ENCODE measurements at places on chromosomes 3 and 15.

DNA sequence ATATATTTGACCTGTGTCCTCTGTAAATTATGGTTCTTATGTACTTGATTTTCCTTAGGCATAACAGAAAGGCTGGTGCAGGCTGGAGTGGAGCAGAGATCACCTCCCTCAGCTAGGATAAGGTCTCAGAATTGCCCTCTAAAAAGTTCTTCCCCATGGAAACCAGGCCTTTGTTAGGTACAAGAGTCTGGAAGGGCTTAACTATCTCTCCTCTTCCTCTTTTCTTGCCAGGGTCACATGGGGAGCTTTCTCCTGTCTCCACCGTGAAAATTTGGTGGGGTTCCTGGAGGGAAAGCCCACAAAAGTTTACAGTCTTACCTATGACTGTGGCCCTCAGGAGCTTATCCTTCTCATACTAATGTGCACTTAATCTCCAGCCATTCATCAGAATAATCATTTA, 633.2 kb downstream of the MCTP2 start:
- no peak for DNase-seq

DNA sequence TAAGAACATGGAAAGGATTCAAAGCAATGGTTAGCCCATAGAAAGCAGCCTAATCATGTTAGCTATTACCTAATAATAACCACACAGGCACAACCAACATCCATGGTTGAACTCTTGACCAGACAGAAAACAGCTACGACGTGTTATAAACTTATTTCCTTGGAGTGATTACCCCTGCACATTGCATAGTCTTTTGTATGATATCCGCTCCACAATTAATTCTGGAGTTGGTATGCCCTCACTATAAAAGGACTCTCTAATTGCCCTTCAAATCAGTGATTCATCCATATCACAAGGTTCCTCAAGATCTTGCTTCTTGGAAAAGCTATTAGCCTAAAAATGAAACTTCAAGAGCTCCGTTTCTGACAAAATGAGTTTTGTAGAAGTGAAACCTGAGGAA, 117.9 kb downstream of the SYNPR start:
- no peak for DNase-seq

DNA sequence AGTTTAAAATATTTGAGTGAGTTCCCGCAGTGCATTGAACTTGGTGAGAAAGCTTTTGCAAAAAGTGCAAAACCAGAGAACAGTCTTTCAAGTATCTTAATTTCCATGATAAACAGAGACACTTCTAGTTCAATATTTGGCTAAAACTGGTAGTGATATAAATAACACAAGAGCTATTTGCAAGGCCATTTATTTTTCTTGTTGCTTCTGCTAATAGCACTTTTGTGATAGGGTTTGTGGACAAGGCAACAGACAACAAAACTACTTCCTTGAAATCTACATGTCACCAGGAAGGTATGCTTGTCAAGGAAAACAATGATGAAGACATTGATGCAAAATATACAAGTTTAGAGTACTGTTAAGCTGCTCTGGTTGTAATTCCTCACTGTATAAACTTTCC, 1225.1 kb downstream of the OTOL1 start:
- no peak for DNase-seq

DNA sequence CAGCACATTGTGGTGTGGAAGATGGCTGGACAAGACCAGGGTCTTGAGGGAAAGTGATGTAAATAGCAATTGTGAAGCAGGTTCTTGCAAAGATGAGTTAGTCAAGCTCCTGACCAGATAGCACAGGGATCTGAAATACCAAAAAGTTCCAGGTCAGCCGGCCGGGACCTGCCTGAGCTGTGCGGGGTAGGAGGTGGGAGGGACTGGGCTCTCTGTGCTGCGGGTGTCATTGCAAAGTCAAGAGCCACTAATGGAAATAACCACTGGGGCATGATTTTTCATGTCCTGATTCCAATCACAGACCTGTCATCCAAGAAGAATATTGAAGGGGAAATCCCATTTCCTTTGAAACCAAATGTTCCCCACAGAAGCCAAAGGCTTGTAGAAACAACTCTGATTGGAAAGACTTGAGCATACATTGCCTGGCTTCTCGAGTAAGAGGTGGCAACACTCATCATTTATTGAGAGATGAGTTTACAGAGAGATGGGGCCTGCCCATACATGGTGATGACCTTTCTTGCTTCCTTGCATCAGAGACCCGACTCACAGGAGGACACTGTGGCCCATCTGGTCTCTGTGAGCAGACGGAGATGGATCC, 44.2 kb upstream of the KY start:
- DNase-seq, result no peak

- DNase-seq, result peak; percentile 31
Measured at GRCh38 chr15:90001062-90001682, at the start of gene ZNF710. TSS of gene ZNF710 (plus strand) at chr15:90001324. CDS start at chr15:90067138, 65,814 bp downstream.

- DNase-seq, result no peak
Measured at GRCh38 chr15:81362790-81363189, 11.2 kb downstream of the TMC3 start.

DNA sequence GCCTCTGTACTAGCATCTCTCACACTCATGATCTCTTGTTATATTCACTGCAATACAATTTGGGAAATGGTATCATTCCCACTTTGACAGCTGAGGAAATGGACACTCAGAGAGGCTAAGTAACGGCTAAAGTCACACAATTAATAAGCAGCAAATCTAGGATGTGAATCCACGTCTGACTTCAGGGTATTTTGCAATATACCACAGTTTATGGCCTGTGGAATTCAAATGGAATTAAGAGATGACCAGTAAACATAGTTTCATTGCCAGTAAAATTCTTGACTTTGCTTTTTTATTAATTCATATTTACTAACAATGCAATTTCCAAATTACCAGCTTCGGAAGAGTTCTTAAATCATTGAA, 61.1 kb downstream of the CCNL1 start:
- DNase-seq, result no peak

DNA sequence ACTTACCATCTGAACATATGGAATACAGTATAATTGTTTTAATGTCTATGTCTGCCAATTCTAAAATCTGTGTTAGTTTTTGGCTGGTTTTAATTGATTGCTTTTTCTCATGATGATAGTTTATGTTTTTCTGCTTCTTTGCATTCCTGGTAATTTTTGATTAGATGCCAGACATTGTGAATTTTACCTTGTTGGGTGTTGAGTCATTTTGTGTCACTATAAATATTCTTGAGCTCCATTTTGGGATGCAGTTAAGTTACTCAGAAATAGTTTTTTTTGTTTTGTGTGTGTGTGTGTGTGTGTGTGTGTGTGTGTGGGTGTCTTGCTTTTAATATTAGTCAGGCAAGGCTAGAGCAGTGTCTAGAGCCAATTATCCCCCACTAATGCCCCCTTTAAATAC, 818.8 kb upstream of the NR2F2 start:
- DNase-seq, result no peak

DNA sequence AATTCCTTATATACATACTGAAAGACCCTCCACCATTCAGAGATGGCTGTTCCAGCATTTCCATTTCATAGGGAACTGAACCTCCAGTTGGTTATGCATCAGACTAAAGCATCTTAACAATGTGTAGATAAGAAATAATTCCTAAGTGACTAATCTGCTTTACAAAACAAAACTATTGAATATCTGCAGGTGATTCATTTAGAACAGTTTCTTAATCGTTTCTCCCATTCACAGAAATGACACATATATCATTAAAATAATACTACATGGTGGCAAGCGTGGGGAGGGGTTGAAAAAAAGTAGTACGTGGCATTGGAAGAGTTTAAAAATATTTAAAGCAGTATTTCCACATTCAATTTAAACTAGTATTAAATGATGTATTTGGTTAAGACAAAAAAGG, 19.5 kb downstream of the COPS2 start:
- no peak for DNase-seq

- DNase-seq, result no peak
Measured at GRCh38 chr15:29207758-29208108, 61.9 kb downstream of the NSMCE3 start.

- no peak for DNase-seq
Measured at GRCh38 chr3:82475306-82475705, 713.9 kb upstream of the GBE1 start.

DNA sequence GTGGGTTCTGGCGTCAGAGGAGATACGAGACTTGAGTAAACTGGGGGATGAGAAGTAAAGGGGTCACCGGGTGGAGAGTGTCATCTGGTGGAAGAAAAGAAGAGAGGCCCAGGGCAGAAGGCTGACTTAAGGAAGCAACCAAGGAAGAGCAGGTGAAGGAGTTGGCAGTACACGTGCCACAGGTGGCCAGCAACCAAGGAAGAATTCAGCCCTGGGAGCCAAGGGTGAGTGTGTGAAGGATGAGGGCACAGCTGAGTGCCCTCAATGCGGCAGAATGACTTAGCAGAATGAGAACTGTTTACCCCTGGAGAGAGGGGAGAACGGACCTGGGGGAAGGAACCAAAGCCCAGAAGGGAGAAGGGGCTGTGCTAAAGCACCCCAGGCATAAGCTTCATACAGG, 71.3 kb downstream of the WHAMM start:
- DNase-seq, result no peak

DNA sequence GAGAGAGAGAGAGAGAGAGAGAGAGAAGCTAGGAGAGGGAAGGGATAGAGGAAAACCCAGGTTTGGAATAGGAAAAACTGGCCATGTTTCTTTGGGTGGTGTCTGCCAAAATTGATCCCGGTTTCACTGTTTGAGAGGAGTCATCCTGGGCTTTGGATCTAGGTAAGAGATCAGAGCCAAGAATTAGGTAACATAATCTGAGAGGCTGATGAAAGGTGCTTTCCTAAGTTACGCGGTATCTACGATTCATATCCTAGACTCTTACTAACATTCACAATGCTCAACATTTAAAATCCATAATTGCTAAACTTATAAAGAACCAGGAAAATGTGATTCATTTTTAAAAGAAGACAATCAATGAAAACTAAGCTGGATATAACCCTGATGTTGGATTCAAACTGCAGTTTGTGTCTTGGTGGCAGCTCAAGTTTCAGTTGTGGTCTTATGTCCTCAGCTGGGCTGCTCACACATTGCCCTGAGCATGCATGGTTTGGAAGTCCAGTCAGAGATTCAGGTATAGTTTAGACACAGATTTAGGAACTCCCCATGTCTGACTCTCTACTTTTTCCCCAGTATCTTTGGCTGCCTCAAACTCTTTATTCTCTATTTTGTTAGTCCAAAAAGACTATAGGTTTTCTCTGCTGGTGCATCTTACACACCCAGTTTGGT, 42.5 kb upstream of the FMN1 start:
- no peak for DNase-seq

DNA sequence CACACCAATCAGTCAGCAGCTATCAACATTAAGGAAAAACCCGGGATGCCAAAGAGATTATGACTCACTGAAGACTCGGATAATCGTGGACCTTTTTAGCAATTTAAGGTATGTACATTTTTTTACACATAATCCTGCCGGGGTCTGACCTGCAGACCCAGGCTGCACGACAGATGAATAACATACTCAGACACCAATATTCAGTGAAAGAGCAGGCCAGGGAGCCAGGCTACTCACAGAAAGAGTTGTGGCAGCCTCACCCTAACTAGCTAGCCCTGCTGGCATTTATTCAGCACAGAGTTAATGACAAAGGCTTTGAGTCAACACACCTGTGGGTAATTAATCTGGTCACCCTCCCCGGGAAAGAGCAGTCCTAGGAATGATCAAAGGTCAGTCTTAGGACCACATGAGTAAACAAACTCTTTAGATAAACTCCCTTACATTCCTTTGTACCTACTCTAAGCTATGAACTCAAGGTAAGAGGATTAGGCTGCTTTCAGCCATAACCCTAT, 727.5 kb downstream of the TBL1XR1 start:
- no peak for DNase-seq

DNA sequence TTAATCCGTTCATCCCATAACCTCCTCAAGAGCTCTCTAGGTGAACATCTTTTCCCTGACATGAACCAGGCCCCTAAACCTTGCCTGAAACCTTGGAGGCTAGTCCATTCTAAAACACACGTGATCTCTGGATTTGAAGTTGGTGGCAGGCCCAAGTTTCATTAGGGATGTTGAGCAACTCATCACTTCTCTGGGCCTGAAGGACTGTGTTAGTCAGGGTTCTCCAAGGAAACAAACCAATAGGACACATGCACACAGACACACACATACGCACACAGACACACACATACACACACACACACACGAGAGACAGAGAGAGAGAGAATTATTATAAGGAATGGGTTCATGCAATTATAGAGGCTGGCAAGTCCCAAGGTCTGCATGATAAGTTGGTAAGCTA, 31.9 kb downstream of the ACAN start:
- no peak for DNase-seq

GRCh38 chr3:9912294-9912935, 4.5 kb upstream of the IL17RC start:
- peak; percentile 45 for DNase-seq

DNA sequence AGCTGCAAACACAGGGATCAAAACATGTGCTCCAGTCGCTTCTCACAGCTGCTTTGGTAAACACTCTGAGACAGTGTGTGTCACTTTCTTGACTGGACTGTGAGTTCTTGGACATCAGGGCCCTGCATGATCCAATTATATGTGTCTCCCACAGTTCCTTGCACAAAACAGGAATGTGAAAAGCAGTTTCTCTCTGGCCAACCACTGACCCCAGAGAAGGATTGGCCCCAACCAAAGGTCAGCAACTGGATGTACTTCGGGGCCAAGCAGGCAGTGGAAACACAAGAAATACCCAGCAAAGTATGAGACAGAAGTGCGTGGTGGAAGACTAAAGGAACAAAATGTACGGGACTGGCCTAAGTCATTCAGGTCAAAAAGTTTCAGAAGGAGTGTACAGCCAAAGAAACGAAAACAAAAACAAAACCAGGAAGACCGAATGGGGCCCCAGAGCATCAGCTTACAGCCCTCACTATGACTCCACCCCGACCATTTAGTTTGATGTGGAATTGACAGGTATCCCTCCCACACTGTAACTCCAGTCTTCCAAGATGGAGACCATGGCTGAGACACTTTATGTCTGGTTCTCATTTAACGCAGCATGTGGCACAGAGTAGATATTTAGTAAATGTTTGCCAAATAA, 76.7 kb upstream of the LPP start:
- no peak for DNase-seq

DNA sequence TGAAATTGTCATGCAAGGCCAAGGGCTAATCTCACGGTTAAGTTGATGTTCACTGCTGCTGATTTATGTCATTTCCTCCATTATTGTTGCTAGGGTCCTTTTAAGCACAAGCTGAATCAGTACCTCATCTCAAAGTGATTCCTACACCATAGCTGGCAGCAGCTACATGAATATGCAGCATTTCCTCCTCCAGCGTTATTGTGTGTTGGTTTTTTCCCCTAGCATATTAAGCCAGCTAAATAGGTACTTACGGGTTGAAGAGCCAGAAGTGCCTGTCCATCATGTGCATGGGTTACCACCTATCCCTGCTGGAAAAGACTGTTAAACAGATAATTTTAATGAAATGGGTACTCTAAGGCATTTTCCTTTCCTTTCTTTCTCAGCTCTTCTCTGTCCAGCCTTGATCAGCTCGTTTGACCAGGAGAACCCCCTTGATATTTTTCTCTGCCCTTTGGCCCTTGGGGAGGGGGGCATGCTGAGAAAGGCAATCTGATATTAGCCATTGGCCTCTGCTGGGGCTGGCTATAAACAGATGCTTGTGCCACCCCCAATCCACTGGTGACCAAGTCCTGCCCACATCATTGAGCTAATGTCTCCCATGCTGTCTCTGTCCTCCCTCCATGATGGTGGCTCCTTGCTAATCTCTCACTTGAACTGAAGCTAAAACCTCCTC, 115.6 kb upstream of the PLXNA1 start:
- DNase-seq, result no peak

Data from stimulated activated CD4-positive, alpha-beta T cell treated with anti-CD3 and anti-CD28 coated beads, Interleukin-4, amount 100 ng/mL, for 24 hours (primary cell).